ENCODE measurements at places on chromosomes 11 and 22.

- no peak for DNase-seq
These were observed 10.5 kb downstream of the PLAAT4 start for GRCh38 chr11:63547061-63547460.

DNA sequence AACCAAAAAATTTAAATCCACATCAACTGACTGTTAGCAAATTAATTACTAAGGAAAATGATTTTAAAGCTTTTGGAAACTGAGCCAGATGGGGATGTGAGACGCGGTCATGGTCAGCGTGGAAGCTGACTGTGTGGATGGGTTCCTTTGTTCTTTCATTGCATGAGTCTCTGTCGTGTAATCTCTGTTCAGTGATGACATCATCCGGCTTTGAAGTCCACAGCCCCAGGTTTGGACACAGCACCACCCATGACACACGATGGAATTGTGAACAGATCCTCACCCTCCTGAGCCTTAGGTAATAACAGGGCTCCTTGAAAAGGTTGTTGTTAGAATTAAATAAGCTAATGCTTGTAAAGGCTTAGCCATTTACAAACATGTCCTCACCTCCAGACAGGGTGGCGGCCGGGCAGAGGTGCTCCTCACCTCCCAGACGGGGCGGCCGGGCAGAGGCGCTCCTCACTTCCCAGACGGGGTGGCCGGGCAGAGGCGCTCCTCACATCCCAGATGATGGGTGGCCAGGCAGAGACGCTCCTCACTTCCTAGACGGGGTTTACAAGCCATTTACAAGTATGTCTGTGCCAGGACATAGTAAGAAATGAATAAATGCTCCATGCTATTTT lies 677.3 kb downstream of the TBC1D22A start:
- DNase-seq: no peak

DNA sequence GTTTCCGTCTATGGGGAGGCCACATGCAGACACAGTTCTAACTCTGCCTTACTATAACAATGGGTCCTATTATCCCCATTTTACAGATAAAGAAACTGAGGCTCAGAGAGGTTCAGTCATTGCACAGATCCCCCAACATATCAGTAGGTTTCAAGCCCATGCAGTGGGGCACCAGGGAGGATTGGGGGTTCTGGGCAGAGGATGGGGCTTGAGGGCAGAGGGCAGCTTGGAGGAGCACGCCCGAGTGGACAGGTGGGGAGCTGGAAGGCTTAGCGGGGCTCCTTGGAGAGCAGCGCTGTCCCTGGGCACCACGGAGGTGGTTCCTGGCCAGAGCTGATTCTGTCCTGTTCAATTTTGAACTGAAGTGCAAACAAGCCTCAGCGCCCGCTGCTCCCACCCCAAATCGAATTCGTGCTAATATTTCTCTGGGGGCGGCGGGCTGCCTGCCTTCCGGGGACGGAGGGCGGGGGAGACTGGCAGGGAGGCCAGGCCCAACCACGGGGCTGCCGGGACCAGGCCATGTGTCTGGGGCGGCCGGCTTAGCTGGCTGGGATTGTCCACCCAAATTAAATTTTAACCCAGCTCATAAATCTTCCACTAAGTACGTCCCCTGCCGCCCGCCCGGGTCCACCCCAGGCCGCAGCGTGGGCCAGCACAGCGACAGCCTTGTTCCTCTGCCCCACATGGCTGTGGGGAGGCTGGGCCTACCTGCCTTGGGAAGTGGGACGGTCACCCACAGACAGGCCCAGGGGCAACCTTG lies 49.4 kb downstream of the FLRT1 start:
- no peak for DNase-seq

DNA sequence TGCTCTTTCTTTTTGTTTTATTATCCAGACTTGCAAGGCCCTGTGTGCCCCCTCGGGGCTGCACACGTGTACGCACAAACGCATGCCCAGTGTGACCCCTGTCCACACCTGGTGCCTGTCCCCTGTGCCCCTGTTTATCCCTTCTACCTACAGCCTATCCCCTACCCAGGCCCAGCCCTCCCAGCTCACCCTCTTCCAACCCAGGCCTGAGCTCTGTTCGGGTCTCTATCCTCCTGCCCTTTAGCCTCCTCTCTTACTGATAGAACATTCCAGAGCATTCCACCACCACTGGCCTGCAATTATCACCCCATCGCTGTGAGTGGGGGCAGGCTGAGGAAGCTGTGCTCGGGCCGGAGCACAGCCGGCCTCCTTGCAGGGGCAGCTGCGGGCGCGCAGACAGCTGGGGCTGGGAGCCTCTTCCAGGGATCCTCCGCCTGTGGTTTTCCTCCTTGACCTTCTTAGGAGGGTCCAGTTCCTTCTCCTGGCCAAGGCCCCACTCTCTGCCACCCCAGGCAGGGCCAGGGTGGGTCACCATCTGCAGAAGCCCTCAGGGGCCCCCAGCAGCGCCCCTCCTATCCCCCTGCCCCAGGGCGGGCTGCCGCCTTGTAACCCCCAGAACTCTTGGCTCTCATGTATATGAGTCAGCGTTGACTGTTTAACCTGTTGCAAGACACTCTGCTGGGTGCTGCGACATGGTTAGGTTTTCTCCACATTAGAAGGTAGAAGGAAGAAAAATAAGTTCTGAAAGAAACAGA lies 41.8 kb upstream of the KCNQ1OT1 start:
- DNase-seq: peak; percentile 52

- DNase-seq: no peak
These were observed 47.2 kb downstream of the MCHR1 start for GRCh38 chr22:40726514-40726913.

DNA sequence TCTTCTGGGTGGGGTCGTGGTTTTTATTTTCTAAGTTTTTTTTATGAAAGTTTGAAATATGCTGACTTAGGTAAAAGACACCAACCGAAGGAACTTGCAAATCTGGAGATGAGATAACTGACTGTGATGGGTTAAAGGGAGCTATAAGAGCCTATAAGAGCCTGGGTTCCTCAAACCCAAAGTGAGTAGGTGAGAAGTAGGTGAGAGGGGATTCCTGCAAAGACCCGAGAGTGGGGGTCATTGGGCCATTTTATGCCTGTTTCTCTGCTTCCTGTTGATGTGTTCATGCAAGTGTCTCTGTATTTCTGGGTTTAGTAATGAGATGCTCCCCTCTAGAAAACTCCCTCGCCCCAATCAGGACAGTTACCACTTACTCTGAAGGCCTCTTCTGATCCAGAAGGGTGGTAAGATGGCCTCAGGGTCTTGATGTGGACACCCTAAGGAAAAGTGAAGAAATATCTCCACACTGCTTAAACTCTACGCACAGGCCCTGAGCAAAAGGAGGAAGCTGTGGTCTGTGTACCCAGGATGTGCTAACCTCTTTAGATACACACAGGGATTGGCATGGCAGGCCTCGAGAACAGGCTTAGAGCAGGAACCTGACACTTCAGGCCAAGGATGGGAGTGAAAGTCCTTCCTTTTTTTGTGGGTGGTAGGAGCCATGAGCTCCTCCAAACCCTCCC lies 1.8 kb downstream of the FLI1 start:
- no peak for DNase-seq

- peak; percentile 80 for DNase-seq
These were observed 17.0 kb downstream of the C11orf96 start for GRCh38 chr11:43959321-43959995.

DNA sequence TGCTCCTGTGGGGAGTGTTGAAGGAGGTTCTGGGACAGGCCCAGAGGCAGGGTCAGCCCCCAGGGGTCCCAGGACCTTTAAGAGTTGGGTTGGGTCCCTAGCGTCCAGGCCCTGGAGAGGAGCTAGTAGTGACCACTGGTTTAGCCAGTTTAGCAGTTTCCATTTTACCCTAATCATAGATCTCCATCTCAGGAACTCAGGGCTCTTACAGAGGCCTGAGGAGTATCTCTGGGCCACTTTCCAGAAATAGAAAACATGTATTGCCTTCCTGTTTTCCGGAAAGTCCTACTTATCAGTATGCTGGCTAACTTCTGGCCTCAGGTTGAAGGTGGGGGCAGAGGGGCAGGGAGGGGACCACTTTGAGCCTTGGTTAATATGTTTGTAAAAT lies 13.5 kb downstream of the NCF4 start:
- no peak for DNase-seq

- DNase-seq: no peak
These were observed 3.0 kb downstream of the RDX start for GRCh38 chr11:110293389-110293788.

DNA sequence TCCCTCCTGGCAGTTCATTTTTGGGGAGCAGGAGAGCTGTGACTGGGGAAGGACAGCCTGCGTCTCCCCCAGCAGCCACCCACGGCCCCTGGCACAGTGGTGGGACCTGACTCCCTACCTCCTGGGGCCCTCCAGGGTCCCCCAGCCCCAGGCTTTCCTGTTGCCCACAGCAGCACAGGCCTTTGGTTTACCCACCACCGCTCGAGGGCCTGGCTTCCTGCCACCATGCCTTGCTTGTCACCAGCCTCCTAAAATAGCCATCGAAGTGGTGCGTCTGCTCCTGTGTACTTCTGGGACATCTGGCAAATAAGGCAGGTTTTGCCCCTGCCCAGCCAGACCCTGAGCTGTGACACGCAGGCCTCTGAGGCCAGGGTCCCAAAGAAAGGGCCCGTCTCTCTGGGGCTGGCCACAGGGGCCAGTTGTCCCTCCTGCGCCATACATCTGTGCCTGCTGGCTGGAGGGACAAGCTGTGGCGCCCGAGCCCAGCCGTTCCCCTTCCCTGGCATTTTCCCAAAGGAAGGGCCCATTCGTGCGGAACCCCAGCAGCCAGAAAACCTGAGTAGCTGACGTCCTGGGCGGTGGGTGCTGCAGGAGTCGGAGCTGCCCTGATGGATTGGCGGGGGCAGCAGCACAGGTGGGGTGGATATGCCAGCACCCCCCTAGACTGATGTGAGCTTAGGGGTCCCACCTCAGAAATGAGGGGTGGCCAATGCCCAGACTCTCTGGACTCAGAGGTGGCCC lies 14.6 kb downstream of the PHLDA2 start:
- DNase-seq: no peak

GRCh38 chr11:13216019-13216710 lies 61.4 kb upstream of the BMAL1 start:
- DNase-seq: peak; percentile 86

DNA sequence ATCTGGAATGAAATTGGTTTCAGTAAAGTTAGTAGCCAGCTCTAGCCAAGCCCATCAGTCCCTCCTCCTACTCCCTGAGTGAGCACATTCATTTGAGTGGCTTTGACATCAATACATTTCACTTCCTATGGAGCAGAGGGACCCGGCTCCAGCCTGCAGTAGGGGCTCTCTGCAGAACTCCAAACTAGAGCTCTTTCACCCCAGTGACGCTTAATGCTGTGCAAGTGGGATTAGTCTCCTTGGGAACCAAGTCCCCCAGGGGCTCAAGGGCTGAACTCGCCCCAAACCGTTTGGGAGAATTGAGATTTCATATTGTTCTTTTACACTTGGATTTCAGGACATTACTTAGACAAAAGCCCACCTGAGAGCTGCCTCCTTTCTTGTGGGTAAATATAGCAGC lies 4.4 kb upstream of the FAM181B start:
- DNase-seq: no peak

DNA sequence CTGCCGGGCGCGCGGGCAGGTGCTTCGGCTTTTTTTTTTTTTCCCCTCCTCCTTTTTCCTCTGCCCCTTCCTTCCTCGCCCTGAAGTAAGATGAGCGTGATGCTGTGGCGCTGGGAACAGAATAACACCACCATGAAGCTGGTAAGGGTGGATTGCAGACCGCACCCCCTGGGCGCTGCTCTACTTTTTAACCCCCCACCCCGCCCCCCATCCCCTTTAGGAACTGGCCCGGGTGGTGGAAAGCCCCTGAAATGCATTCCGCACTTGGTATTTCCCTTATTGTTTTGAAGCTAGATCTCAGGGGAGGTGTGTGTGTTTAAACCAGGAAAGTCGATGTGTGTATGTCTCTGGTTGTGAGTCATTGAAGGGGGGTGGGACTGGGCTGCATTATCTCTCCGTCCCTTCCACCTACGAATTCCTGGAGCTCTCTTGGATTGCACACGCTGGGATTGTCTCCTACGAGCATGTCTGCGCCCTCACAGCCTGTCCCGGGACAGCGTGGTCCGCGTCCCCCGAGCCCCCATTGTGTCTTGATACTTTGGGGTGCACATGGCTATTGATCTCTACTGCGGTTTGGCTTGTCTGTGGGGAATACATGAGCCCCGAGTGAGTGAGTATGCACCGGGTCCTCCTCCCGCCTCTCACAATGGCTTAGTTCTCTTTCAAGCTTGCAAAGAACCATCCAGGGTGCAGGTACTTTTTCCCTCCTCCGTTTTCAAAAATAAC lies 64.9 kb downstream of the NAV2 start:
- peak; percentile 68 for DNase-seq

DNA sequence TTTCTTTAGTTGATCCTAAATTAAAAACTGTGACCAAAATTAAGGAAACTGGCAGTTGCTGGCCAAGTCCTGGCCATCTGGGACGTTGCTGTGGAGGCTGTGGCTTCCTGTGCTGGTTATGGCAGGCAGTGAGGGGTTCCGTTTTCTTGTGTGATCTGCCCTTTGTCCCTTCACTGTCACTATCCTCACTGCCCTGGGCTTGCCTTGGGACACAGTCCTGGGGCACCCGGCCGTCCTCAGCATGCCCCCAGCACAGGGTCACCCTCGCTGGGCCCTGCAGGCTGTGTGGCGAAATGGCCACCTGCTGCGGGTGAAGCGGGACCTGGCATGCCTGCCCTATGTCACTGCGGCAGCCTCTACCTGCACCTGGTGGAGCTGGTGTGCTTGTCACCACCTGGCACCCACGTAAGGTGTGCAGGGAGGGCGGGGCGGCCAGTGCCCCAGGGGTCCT lies 52.5 kb upstream of the SLC22A12 start:
- DNase-seq: no peak

DNA sequence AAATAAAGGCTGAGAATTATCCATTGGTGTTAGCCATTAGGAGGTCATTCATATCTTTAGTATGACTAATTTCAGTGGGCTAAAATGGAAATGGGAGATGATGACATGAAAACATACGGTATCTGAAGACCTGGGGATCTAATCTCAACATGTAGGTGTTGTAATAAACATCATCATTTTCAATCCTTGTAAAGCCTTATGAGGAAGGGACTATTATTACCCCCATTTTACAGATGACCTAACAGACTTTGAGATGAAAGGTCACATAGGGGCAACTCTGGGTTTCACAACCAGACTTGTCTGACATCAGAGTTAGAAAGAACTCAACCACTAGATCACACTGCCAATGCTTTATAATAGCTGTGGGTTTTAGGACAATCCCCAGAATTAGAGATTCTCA lies 34.8 kb upstream of the TMEM135 start:
- DNase-seq: no peak

DNA sequence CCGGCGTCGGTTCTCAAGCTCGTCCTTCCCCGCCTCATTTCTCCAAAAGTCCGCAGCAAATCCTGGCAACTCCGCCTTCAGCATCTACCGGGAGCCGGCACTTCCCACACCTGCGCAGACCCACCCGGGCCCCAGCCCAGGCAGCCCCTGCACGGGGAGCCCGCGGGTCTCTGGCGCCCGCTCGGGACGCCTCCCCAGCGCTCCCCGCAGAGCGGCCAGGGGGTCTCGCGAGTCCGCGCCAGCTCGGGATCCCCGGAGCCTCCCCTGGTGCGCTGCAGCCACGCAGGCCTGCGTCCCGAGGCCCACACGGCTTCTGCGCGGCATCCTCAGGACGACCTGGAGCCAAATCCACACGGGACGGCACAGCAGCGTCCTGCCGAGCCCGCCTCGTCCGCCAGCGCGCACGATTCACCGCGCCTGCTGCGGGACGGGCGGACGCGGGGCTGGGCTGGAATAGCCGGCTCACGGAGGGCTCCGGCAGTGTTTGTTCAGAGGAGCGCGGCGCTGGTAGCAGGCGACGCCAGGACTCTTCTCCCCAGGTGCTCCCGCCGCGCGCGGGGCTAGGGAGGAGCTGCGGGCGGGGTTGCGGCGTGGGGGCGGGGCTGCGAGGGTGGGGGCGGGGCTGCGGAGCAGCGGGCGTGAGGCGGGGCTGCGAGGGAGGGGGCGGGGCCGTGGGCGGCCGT lies 816 bp upstream of the PHRF1 start:
- DNase-seq: peak; percentile 74
